ENCODE measurements at places on chromosomes 4 and X.
A peak's percentile ranks its signal among the peaks of the same experiment; 100 is the strongest.

DNA sequence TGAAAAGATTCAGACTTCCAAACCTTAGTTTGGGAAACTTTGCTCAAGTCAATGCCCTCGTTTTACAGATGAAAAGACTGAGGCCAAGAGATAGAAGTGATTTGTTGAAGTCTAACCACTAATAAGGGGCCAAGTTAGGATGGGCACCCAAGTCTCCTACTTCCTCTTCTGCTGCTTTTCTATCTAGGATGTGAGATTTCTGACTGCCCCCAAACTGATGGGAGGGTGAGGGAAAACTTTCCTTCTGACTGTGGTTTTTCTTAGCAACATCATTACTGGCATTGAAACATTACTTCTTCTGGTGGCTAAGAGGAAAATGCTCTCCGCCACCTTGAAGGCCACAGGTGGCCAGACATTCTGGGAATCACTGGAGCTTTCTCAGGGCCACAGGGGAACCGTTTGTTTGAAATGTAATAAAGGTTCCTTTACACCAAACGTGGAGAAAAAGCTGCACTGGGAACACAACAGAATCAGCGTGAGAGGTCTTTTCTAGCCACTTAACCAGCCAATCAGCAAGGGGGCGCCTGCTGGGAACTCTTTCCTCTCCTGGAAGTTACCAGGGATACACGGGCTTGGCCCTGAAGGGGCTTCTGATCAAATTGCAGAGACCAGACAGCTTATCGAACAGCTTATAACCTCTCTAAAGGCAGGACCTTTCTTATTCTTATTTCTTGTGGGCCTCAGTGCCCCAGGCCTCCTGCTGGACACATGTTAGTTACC lies 115.9 kb upstream of the TEX13D start:
- no peak for ATAC-seq

- no peak for ATAC-seq
These were observed 11.0 kb downstream of the BMX start for GRCh38 chrX:15511563-15511962.

- ATAC-seq, result no peak
These were observed 206.3 kb downstream of the ARHGAP24 start for GRCh38 chr4:85681221-85681657.

DNA sequence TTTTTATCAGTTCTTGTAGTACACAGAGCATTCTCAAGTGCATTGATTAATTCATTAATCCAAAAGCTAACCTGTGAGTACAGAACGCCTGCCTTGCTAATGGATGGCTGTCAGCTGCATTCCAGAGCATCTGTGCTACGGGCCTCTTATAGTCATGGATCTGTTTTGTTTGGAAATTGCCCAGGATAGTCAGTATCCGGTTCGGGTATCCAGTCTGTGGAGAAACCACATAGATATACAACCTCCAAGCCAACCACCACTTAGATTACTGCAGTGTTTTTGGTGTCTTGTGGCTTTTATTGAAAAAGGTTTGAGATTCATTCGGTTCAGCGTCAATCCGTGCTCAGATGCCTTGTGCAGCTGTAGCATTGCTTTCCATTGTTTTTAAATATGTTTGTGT lies 4.0 kb downstream of the LAP3 start:
- ATAC-seq, result no peak

GRCh38 chr4:15131551-15131950 lies 129.3 kb downstream of the CPEB2 start:
- no peak for ATAC-seq

- peak; percentile 49 for ATAC-seq
These were observed 484.2 kb downstream of the BCOR start for GRCh38 chrX:39613482-39613995.

DNA sequence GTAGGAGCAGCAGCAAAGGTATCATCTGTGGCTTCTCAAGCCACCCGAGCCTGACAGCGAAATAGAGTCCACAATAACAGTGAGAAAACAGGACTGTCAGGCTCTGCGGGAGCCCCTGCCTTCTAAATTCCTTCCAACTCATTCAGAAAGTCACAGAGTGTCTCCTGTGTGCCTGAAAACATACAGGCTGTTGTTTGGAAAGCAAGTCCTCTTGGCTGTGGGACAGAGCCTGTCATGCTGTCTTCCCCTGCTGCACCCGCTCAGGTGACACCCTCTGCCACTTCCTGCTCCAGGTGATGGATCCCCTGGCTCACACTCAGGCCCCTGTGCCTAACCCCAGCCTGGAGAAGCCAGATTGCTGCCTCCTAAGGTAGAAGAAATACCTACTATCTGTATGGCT lies 152.3 kb downstream of the RAB28 start:
- ATAC-seq, result no peak

DNA sequence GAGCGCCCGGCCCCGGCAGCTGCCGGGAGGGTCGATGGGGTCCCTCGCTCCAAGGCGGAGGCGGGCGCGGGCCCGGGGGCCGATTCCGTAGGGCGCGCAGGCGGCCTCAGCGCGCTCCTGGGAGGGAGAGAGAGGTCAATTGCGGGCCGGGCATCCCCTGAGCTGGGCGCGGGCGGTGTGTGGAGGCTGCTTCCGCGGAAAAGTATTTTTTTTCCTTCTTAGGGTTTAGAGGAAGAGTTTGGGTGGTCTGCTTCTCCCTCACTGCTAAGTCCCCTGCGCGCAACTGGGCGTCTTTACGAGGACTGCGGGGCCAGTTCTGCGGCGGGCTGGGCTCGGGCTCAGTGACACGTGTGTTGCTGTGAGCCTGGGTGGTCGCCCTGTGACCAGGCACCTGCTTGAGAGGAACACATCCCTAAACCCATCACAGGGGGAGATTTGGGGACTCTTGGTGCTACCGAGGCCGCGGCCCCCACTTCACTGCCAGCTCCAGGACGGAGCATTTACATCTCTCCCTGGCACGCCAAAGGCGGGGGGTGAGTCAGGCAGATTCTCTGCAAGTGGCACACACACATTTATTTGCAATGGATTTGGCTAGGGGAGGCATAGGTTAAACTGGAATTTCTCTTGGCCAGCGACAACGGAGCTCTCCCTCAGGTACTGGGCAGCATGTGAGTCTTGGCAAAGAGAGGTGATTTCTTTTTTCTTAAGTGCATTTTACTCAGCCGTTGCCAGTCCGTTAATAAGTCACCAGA lies 151.2 kb upstream of the SLC4A4 start:
- ATAC-seq, result peak; percentile 34

GRCh38 chr4:138185859-138186645 lies 56.1 kb downstream of the SLC7A11 start:
- ATAC-seq, result no peak

DNA sequence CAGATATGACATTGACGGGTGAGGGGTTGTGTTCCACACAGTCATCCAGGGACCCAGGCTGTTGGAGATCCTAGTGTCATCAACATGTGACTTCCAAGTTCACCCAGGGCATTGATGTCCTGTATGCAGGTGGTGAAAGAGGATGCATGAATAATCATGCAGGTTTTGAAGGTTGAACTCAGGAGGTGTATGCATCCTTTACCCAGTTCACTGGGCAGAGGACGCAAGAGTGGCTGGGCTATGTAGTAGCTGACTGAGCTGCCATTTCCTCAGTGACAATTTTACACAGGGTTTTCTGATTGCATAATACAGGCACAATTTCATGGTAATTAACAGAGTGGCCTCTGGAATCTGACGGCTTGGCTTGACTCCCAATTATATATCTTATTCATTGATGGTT lies 323.0 kb downstream of the HS3ST1 start:
- ATAC-seq, result no peak

GRCh38 chr4:36914106-36914505 lies 330.4 kb upstream of the NWD2 start:
- no peak for ATAC-seq

DNA sequence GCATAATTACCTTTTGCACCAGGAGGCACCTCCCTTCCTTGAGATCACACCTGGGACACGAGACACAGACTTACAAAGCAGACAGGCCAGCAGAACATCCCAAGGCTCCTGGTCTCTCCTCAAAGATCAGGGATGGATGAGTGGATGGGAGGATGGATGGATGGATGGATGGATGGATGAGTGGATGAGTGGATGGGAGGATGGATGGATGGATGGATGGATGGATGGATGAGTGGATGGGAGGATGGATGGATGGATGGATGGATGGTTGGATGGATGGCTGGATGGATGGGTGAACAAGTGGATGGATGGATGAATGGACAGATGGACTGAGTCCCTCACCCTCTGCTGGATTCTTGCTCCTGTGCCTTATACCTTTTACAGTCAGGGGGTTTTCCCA lies 364.0 kb downstream of the BCOR start:
- no peak for ATAC-seq

DNA sequence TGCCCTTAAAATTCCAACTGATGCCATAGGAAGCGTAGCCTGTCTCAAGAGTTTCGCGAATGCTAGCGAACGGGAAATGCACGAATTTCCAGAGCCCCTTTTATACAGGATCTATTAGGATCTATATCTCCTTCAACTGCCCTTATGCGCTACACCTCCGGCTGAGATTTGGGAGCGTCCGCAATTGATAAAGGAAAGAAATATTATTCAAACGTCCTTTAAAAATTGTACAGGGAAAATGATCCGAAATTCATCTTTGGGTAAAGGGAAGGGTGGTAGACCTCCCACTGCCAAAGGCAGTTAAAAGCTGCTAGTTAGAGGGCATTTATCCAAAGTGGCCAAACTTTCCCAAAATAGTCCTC lies 609 bp downstream of the NR3C2 start:
- no peak for ATAC-seq

DNA sequence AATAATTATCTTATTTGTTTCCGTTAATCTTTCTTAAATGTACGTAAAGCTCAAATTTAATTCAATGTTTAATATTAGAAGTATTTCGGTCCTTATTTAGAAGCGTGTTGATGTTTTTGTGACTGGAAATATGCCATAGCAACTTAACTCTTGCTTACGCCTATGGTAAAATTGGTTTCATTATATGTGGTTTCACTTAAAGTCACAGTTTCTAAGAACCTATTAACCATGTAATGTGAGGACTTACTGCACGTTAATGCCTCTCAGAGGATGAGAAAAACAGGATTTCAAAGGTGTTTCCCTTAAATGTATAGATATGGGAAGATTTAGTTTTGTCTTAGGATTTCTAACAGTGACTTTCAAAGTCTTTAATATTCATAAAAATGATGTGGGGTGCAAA lies 206.4 kb upstream of the IL15 start:
- ATAC-seq, result no peak

GRCh38 chr4:71550220-71551165 lies 211.7 kb downstream of the SLC4A4 start:
- ATAC-seq, result no peak

DNA sequence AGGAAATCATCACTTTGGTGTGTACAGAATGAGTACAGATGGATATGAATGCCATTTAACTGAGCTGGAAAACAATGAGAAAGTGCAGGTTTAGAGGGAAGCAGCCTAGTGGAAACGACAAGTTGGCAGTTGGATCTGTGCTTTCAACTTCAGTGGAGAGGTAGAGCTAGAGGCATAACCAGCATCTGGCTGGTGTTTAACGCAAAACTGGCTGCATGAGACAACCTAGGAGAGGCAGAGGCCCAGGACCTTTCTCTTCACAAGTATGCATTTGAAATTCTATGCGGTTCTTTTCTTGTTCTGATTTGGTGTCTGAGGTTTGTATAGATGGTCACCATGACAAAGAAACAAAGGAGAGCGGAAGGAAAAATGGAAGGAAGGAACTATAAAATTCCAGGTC lies 63.1 kb downstream of the ANXA5 start:
- ATAC-seq, result no peak

DNA sequence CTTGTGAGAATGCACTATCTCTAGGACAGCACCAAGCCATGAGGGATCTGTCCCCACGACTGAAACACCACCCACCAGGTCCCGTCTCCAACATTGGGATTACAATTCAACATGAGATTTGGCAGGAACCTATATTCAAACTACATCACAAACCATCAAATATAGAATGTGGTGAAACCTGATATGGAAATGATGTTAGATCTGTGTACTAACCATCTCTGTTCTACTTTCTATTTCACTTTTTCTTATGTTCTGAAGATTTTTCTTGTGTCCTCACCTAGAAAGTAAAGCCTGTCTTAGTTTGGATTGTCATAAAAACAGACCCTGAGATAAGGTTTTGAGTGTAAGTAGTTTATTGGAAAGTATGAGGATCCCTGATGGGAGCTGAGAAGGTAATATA lies 37.8 kb upstream of the TACR3 start:
- ATAC-seq, result no peak

DNA sequence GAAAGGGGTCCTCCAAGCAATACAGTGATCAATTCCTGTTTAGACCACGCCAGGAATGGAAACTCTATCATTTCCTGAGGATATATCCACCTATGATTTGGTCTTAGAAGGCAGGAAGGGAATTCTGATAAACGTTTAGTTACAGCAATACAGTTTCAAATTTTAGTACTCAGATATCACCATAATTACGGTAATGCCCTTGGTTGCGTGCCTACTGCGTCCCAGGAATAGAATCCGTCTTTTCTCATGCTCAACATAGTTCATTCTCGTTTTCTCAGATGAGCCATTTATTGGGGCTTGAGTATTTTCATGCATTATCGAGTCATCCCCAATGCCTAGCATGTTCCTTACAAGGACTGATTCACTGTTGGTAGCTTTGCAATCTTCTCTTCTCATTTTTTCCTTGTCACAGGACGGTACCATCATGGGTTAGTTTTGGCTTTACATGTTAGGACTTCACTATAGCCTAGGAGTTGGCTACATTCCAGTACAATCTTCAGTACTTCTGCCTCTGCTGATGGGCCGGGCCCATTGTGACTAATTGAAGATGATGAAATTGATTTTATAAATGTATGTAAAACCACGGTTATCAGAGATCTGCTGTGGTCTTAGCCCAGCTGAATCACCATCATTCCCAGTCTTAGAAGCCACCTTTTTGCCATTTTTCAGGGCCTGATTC lies 4.4 kb upstream of the PRKX start:
- no peak for ATAC-seq

GRCh38 chrX:109378281-109378680 lies 103.6 kb downstream of the GUCY2F start:
- ATAC-seq, result no peak

GRCh38 chr4:128800701-128801284 lies 8.7 kb upstream of the JADE1 start:
- ATAC-seq, result no peak

Data from SK-N-SH treated with all-trans-retinoic acid at 6 μM for 48 hours (cell line).